CD8-positive, alpha-beta memory T cell (primary cell): ENCODE measurements at places on chromosomes 7 and 10. TPM values are rescaled to one million over a fixed set of nuclear protein-coding genes. Genes with fewer than 3 reads are reported as not detected.

GRCh38 chr7:28224675-28225074 lies 44.1 kb upstream of the JAZF1 start:
- no peak for DNase-seq

DNA sequence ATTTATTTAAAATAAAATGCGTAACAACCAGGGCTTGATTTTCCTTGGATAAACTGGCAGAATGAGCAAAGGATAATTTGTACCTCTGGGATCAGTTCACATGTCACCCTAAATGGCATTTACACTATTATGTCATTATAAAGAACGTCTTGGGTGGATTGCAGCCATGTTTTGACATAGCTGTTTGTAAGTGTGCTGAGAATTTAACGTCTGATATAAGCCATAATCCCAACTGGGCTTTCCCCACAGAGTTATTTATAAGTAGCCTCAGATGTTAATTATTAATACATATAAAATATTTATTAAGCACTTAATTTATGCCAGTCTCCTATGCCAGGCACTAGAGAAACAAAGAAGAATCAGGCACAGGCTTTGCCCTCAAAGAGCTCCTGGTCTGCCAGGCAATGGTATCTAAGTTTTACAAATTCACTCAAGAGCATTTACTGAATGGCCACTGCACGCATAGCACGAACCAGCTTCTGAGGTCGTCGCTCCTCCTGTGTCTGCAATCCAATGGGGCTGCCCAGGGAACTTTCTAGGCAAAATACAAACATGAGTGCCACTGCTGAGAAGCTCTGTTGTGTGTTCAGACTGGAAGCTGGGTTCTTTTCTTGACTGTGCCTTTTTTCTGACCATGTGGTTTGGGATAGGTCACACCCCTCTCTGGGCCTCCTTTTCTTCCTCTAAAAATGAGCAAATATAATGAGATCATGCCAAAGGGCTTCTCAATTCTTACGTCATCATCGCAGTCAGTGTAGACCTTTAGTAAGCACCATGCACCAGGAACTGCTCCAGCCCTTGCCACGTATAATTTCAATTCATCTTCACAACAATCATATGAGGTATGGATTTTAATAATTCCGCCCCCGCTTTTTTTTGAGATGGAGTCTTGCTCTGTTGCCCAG lies 11.3 kb upstream of the CTBP2 start:
- no peak for DNase-seq

GRCh38 chr10:77405771-77406241 lies 231.8 kb downstream of the KCNMA1 start:
- DNase-seq: no peak

DNA sequence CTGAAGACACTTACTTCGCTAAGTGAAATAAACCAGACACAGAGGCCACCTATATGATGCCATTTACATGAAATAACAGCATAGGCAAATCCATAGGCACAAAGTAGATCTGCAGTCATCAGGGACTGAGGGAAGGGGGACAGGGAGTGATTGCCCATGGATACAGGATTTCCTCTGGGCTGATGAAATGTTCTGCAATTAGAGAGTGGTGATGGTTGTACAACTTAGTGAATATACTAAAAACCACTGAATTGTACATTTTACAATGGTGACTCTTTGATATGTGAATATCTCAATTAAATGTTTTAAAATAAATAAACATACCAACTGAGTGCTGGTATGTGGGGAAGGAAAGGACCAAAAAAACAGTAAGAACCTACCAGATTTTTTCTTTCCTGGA lies 20.4 kb downstream of the PPA1 start:
- no peak for DNase-seq

DNA sequence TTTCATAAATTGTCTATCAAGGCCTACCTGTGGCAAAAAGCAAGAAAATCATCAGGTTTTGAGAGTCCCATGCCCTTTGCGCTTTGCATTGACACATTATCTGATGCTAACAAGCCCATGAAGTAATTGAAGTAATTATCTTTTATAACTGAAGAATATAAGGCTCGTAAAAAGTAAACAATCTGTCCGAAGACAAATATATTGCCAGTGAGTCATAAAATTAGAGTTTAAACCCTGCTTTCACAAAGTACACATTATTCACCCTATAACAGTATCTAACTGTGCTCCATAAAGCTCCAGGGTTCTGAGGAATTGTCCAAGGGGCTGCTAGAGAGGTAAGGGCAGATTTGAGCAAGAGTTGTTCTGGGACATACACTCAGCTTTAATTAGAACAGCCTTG lies 102.3 kb upstream of the PPP1R3A start:
- DNase-seq: no peak

The LDB3 gene
- 0.04 TPM for total RNA-seq

The KCND2 gene
- not detected for total RNA-seq
